NT2/D1 (cell line): ENCODE measurements at places on chromosomes 7 and 10.

- no peak for DNase-seq
These were observed 1.6 kb upstream of the PPA1 start for GRCh38 chr10:70234668-70235447.

DNA sequence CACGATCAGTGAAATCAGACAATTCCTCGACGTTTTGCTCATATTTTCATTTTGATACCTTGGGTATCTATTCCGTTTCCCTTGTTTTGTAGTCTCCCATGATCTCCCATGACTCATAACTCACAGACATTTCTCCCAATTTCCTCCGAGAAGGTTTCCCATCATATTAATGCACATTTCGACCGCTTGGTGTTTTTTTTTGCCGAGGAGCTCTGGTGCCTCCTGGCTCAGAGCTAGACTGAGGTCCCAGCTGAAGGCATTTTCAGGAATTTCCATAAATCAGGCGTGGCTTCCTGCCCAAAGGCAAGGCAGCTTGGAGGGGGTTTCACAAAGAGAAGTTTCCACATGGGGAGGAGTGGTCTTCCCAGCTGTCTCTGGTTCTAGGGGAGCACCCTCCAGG is 148.2 kb upstream of the TNS3 start:
- no peak for DNase-seq

DNA sequence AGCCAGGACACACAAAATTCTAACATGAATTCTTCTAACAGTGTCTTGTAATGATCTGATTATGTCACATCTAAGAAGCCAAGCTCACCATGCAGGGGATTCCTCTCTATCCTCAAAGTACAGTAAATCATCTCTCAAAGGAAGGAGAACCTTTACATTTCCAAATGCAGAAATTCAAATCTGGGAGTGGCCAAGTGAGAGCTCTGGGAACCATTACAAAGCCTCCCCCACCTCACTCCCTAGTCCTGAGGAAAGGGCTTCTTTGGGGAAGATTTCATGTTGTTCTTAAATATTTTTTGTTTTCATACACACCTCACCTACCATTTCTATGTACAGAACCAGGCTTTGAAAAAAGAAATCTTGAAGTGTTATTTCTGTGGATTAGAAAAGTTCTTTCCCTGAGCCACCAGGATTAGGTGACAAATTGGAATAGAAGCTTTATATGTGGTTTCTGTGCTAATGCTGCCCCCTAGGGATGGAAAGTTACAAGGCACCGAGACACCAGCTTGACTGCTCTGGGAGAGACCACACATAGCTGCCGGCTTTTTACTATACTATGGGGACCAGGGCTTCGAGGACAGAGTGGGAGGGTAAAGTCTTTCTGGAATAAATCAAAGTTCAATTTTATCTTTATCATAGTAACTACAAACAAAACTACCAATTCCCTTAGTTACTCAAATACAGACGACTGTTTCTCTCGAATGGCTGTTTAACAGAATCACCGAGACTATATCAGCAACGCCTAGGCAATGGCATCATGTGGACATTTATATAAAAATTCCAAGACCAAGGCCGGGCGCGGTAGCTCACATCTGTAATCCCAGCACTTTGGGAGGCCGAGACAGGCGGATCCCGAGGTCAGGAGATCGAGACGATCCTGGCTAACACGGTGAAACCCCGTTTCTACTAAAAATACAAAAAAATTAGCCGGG is 116.1 kb downstream of the RNF216 start:
- peak; percentile 86 for DNase-seq

DNA sequence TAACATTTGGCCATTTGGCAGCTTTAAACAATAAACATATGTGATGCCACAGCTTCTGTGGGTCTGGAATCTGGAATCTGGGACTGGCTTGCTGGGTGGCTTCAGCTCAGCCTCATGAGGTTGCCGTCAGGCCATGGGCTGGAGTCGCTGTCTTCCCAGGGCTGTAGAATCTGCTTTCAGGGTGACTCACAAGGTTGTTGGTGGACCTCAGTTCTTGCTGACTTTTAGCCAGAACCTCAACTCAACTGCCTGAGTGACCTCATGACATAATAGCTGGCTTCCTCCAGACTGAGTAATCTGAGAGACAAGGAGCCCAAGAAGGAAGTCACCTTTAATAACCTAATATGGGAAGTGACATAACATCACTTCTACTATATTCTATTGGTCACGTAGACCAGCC is 44.6 kb upstream of the TSPAN13 start:
- DNase-seq, result no peak

- DNase-seq, result no peak
These were observed 142.3 kb upstream of the HPS1 start for GRCh38 chr10:98589007-98589406.

DNA sequence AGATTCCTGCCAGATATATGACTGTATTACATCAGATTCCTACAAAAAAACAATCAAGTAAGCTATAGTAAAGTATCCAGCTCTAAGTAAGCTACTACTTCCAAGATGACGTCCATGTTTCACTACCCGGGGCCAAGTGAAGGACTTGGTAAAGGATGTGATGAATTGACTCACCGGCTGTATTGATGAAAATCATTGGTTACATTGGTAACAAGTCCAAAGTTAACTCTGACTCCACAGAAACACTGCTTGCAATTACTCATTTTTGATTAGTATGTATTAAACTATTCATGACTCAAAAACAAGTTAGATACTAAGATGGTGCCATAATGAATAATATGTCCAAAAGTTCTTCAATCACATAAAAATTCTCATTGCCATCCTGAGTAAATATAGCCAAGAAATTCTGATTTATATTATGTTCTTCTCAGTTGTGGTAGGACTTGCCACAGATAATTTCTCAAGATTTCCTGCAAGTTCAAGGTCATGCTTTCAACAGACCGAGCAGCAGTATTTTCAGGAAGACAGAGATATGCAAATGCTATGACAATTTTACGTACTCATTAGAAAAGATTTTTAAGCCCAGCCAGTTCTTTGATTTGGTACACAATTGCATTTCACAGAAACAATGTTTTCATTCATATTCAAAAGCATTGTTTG is 12.6 kb upstream of the DNAJC1 start:
- DNase-seq, result no peak

- DNase-seq, result no peak
These were observed 26.6 kb downstream of the GALNTL5 start for GRCh38 chr7:151982806-151983205.

DNA sequence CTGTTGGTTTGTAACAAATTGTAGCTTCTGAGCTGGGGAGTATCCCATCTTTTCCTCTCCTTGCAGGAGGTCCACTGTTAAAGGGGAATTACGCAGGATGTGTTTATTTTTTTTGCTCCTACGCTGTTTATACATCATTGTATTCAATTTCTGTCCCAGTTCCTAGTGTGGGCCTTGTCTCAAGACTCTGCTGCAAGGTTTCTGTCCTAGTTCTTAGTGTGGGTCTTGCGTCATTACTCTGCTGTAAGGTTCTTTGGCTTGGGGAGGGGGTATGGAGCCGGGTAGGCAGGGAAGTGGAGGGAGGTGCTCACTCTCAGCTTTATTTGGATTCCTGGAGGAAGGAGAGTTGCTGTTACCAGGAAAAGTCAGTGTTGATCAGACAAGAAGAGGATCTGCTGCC is 64.0 kb upstream of the TRIM8 start:
- DNase-seq, result no peak

DNA sequence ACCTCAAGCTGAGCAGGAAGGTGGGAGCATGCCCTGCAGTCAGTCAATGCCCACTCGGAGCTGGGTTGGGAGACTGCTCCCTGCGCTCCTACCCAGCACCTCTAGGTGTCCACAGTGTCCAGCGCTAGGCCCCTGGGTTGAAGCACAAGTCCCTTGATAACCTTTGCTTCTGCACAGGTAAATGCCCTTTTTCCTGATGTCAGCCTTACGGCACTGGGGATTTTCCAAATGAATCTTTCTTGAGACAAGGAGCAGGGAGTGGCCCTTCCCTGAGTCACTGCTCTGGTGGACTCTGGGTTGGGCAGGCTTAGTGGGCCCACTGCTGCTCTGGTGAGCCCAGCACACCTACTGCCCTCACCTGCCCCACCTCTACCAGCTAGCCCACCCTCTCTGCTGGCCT is 61.9 kb upstream of the OPN4 start:
- no peak for DNase-seq

DNA sequence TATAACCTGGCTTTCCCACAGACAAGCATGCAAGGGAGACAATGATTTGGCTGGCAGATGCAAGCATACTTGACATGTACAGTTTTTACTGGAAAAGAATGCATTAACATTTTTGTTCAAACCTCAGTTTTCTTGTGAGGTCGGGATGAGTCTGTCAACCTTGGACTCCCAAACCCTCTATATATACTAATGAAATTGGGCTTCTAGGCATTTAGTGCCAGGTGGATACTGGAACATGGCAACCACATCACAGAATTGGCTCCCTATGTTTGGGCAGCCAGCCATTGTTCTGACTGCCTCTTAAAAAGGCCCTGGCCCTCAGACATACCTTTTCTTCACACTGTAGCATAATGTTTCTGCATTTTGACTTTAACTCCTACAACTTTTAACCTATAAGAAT is 39.1 kb downstream of the CDK6 start:
- no peak for DNase-seq
